ENCODE measurements at places on chromosomes 3 and 15.

- DNase-seq = no peak
Observed at GRCh38 chr15:35289024-35289617, 204.0 kb upstream of the NANOGP8 start.

GRCh38 chr3:13612829-13613228, 63.9 kb downstream of the FBLN2 start:
- DNase-seq = no peak

DNA sequence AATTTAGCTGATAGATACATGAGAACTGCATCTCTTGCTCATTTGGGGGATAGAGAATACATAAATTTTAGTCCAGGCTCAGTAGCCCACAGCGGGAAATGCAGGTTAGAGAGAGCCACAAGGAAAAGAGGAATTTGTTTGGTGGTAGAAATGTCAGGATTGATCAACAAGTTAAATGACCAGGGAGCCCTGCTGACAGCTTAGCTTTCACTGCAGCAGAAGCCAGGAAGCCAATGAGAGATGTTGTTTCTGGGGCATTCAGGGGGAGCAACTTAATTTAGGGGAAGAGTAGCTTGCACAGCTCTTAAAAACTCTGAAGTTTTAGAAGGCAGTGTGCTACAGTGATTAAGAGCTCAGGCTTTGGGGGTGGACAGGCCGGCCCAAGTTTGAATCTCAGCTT, 22.7 kb downstream of the ARHGEF26 start:
- DNase-seq = no peak

- no peak for DNase-seq
Observed at GRCh38 chr3:4674216-4674615, 181.1 kb downstream of the ITPR1 start.

DNA sequence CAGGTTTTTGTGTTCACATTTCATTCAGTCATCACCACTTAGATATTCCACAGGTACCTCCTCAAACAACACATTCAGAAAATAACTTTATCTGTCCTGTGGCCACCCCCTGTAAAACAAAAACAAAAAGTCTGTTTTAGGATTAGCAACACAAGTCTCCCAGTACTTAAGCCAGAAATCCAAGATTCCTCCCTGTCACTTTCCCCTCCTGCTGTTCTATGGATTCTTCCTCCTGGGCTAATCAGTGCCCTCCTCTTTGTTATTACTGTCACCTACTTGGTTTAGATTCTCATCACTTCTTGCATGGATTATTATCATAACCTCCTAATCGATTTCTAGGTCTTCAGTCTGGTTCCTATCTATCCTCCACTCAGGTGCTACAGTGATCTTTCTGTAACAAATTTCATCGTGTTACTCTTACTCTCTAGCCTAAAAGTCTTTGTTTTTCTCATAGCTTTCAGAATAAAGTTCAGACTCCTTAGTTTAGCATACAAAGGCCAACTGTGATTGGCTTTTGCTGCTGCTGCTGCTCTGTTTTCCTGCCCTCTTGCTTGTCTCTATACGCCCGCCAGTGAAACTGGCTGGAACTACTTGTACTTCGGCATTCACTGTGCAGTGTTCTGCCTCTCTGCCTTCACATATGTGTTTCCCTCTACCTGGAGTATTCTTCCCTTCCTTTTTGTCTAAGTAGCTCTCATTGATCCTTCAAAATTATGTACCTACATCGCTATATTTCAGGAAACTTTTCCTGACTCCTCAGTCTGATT, 32.2 kb downstream of the PPP2R3A start:
- DNase-seq = no peak

DNA sequence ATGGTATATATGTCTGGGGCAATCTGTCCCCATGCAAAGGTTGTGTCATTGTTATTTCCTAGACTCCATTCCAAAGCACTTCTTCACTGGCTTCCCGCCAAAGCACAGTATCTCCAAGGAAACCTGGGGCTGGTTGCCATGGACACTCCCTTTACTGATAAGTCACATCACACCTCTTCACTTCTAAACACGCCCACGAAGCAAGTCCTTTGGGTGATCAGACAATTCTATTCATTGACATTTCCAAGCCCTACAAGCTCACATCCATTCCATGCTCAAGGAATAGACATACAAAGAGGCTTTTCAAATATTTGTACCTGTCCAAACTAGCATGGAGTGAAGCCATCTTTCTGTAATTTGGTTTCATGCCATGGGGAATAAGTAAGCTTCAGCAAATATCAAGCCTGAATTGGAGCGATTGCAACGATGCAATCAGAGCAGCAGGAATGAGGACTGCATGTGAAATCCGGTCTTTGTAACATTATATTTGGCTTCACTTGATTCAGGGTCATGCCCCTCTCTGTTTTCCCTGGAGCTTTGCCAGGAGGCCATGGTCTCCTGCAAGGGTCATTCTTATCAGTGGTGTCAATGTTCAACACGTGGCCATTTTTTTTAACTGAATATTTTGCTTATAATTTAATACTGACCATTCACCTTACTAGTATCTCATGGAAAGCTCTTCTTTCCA, 201.6 kb upstream of the TMC3 start:
- no peak for DNase-seq

DNA sequence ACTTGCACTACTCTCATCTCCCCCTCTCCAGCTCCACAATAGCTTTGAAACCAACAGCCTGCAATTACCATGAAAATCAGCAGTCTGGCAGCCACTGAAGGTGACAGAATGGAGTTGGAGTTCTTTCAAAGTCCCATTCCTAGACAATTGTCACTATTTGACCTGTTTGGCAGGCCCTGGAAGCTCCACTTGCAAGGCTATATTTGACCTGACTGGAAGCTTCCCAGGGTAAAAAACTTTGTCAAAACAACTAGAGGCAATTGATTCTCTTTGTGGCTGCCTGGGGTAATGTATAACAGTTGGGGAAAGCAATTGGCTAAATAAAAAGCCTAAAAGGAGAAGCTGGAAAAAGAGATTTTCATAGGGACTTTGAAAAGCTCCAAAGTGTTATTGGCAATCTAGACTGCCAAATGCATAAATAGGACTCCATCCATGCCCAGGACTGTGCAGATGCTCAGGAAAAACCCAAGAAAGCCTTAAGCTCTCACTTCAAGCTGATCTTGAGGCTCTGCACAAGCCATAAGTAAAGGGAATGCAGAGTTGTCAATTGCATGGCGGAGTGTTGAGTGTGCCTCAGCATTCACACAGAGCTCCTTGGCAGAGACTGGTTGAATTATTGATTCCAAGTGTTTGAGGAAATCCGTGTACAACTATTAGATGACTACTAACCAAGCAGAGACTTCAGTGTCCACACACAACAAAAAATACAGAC, 18.3 kb downstream of the GREM1 start:
- DNase-seq = no peak

- DNase-seq = no peak
Observed at GRCh38 chr15:67918205-67918861, 78.5 kb upstream of the RNU6-1 start.

DNA sequence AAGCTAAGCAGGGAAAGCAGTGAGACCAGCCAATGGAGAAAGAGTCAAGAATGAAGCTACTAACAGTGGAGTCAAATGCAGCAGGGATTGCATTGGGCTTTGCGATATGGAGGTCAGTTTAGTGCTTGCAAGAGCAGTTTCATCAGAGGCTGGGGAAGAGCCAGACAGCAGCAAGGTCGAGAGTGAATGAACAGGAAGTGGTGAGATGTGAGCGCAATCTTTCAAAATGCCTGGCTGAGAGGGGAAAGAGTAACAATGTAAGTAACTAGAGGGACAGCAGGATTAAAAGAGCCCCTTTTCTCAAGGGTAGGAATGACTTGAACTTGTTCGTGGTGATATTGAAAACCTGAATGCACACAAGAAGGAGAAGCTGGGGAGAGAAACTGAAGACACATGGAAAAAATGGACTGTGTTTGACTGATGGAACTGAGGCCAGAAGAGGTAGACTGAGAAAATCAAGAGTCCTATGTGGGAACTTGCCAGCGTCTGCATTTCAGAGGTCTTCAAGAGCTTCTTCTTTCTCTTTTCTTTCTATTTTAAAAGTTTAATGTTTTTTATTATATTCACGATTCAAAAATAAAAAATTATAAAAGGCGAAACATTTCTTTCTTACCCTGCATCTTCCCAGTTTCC, 30.6 kb upstream of the GPR160 start:
- DNase-seq = no peak

- no peak for DNase-seq
Observed at GRCh38 chr3:184672977-184673870, 38.6 kb downstream of the MAGEF1 start.

DNA sequence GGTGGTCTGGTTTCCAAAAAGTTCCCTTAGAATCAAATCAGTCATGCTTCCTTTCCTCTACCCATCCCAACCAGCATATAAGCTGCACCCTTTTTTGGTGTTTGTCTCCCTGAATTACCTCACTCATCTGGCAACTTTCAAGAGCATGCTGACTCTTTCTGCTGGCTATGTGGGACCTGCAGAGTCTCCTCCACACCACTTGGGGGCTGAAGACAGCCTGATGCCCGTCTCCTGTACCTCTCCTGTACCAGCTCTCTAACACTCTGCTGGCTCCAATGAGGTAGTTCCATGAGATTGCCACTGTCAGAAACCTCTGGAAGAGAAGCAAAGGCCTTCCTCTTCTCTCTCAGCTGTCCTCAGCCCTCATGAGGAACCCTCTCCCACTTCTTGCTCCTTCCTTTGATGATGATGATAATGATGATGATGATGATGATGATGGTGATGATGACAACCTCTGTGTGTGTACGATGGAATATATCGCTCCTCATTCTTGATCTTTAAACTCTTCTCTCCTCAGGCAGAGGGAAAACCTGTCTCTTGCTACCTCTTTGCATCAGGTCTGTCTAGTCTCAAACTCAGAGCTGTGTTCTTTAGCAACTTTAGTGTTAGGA, 257.5 kb downstream of the ZNF621 start:
- no peak for DNase-seq

- DNase-seq = no peak
Observed at GRCh38 chr3:178170698-178171535, 365.3 kb upstream of the KCNMB2 start.

DNA sequence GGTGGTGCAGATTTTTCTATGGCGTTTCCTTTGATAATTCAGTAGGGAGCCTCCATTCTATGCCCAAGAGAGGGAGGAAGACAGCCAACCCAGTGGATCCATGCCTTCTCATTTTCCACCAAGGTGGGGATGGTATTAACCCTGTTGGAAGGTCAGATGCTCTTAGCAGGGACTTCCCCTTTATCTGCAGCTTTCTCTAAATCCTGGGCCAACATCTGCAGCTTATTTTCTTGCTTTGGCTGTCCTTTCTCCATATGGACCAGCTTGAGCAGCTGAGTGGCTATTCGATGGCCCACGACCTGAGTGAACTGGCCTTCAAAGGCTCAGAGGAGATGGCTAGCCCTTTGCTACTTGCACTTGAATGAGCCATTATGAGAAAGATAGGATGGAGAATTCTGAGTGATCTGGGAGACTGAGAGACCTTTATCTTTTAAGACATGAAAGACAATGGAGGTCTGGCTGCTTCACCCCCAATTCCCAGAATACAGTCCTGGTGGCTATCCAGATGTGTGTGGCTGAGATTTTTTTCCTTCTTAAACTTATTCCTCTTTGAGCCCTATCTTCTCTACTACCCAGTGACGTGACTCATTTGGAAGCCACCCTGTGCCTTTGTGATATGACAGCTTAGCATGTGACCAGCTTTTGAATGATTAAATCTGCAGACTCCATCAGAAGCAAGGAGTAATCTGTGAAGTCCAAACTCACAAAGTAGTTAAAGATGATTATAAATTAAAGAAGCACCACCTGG, 39.6 kb upstream of the TRAK1 start:
- DNase-seq = no peak

DNA sequence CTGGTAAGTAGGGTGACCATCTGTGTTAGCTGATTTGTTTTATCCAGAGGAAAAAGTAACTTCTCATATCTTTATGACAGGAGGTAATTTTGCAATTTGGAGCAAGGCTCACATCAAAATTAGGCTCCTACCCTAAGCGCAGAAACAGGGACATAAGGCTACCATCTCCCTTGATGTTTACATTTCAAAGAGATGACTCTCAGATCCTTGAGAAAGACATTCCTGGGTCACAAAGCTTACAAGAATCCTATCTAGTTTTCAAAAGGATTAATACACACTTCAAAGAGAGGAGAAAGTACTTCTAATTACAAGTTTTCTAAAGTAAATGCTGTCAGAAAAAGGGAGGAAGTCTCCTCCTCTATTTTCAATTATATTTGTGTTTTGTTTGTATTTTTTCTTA, 7.0 kb downstream of the ZPLD1 start:
- DNase-seq = no peak

GRCh38 chr3:39146083-39146501, 7.3 kb downstream of the CSRNP1 start:
- DNase-seq = no peak

DNA sequence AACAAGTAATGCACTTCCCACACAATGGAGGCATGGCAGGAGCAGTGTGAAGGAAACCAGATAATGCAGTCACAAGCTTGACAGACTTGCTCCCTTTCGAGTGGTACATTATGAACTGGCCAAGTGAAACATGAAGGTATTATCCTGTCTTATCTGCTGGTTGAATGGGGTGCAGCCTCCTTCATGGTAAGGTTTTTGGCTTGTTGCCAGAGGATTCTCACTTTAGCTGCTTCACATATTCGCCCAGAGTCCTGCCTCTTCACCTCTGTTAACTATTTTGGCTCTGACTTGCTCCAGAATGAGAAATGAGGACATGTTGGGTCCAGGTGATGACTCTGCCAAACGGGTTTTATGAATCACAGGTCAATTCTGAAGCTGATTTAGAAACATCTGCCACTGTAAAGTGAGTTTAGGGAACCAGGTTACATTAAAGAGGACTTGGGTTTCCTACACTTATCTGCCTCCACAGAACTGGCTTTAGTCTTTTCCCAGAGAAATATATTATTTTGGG, 19.5 kb upstream of the CCDC39 start:
- no peak for DNase-seq

- DNase-seq = no peak
Observed at GRCh38 chr3:101189796-101190195, 130.6 kb downstream of the IMPG2 start.

GRCh38 chr3:52240059-52240885, 1.3 kb upstream of the TWF2 start:
- no peak for DNase-seq

GRCh38 chr15:28109626-28110455, 10.7 kb upstream of the OCA2 start:
- DNase-seq = no peak

DNA sequence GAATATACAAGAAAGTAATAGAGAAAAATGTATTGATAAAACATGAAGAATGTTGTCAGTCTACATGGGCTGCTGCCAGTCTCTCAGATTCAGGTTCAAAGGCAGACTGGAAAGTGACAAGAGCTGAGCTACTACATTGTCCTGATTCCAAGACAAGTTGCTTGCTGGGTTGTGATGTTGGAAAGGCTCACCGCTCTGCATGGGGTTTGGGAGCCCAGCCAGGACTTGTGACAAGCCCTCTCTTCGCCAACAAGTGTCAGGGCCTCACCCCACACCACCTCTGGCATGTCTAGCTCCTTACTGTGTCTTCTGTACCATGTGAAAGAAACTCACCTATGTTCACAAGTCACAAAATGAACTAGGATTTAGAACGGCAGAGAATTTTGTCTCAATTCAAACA, 43.0 kb upstream of the SH3GL3 start:
- no peak for DNase-seq

DNA sequence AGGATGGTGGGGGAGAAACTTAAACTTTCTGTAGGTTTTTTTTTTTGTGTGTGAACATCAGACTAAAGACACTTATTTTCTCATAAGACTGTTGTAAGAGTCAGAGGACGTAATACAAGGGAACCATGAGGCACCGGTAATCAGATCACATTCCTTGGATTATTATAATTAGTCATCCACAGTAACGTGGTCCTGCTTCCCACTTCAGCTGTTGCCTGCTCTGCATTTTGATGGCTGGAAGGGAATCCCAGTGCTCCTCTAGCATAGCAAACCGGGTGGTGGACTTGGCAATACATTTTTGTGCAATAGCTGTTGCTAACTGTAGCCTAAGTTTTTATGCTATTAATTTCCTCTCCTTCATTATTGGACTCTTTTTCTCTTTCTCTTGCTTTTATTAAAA, 294.8 kb downstream of the NR2F2 start:
- no peak for DNase-seq
